NCI-H460 (cell line): ENCODE measurements at places on chromosomes 1 and 21. TPM values are rescaled to one million over a fixed set of nuclear protein-coding genes. Genes with fewer than 3 reads are reported as not detected.

FCGR1A gene
- total RNA-seq: not detected in 2 replicates

AMY1C gene
- total RNA-seq: not detected in 2 replicates

TFF2 gene
- not detected in 2 replicates for total RNA-seq

EVA1C gene
- total RNA-seq: 46.5 and 55.7 TPM in 2 replicates

NUDT17 gene
- total RNA-seq: 9.3 and 10.7 TPM in 2 replicates

LMX1A gene
- not detected in 2 replicates for total RNA-seq

IFI16 gene
- 46.6 and 65.7 TPM in 2 replicates for total RNA-seq

CRB1 gene
- total RNA-seq: 0.27 and 0.29 TPM in 2 replicates

MTARC1 gene
- 9.4 and 10.9 TPM in 2 replicates for total RNA-seq

HAO2 gene
- not detected in 2 replicates for total RNA-seq

CREB3L4 gene
- 12.6 and 16.1 TPM in 2 replicates for total RNA-seq

GLRX2 gene
- total RNA-seq: 65.5 and 80.0 TPM in 2 replicates

RGS8 gene
- not detected in 2 replicates for total RNA-seq

FAM43B gene
- not detected in 2 replicates for total RNA-seq

HMCN1 gene
- total RNA-seq: 0.81 and 1.2 TPM in 2 replicates

DTL gene
- 19.0 and 22.6 TPM in 2 replicates for total RNA-seq

DCAF8 gene
- 90.9 and 125 TPM in 2 replicates for total RNA-seq

ACTN2 gene
- total RNA-seq: 0.25 TPM in 1 of 2 replicates, not detected in the other

PGD gene
- 439 and 614 TPM in 2 replicates for total RNA-seq

KAZN gene
- 1.6 and 1.9 TPM in 2 replicates for total RNA-seq

RIMKLA gene
- 2.7 TPM in 2 replicates for total RNA-seq

NOTCH2 gene
- total RNA-seq: 24.4 and 25.0 TPM in 2 replicates

TTLL7 gene
- total RNA-seq: 4.4 and 4.8 TPM in 2 replicates

TEX50 gene
- not detected in 2 replicates for total RNA-seq

RNF186 gene
- not detected in 2 replicates for total RNA-seq

RPTN gene
- not detected in 2 replicates for total RNA-seq

LCA5L gene
- 2.7 and 3.0 TPM in 2 replicates for total RNA-seq

SERTAD4 gene
- 0.22 and 0.29 TPM in 2 replicates for total RNA-seq

ESPN gene
- total RNA-seq: 0.17 TPM in 1 of 2 replicates, not detected in the other

CAMK2N1 gene
- 2.0 and 2.2 TPM in 2 replicates for total RNA-seq

MARK1 gene
- total RNA-seq: 3.8 and 4.3 TPM in 2 replicates

ZNF436 gene
- 5.5 and 5.9 TPM in 2 replicates for total RNA-seq

UQCRHL gene
- 7.5 and 7.9 TPM in 2 replicates for total RNA-seq

SLC30A7 gene
- total RNA-seq: 23.1 and 25.6 TPM in 2 replicates

GUCA2B gene
- not detected in 2 replicates for total RNA-seq

PEF1 gene
- total RNA-seq: 39.9 and 44.7 TPM in 2 replicates

JTB gene
- 357 and 419 TPM in 2 replicates for total RNA-seq

FCAMR gene
- not detected in 2 replicates for total RNA-seq

DIRAS3 gene
- not detected in 2 replicates for total RNA-seq

PKP1 gene
- 0.03 and 0.07 TPM in 2 replicates for total RNA-seq

LDLRAD1 gene
- 0.52 TPM in 1 of 2 replicates, not detected in the other for total RNA-seq

NUF2 gene
- total RNA-seq: 60.3 and 64.1 TPM in 2 replicates

OR14K1 gene
- total RNA-seq: not detected in 2 replicates

ALX3 gene
- not detected in 2 replicates for total RNA-seq

NBPF4 gene
- total RNA-seq: not detected in 2 replicates

PLOD1 gene
- total RNA-seq: 69.1 and 70.0 TPM in 2 replicates

TACSTD2 gene
- total RNA-seq: not detected in 2 replicates

ANKRD35 gene
- not detected in 2 replicates for total RNA-seq

DENND2D gene
- 0.67 and 1.3 TPM in 2 replicates for total RNA-seq

DEPDC1 gene
- total RNA-seq: 181 and 192 TPM in 2 replicates

UTP11 gene
- 43.4 and 47.5 TPM in 2 replicates for total RNA-seq

CACNA1S gene
- not detected in 2 replicates for total RNA-seq

NPL gene
- 10.7 and 23.7 TPM in 2 replicates for total RNA-seq

SELL gene
- total RNA-seq: not detected in 2 replicates

CFAP107 gene
- not detected in 2 replicates for total RNA-seq

CYYR1 gene
- total RNA-seq: 0.05 TPM in 1 of 2 replicates, not detected in the other
